ENCODE measurements at places on chromosomes 1 and 21. TPM values are rescaled to one million over a fixed set of nuclear protein-coding genes. Genes with fewer than 3 reads are reported as not detected.

- H3K4me3 ChIP-seq: no peak overlapping the region
- H3K27ac ChIP-seq: no peak overlapping the region
Observed at GRCh38 chr1:188343914-188344313, 1515.2 kb downstream of the PLA2G4A start.

GRCh38 chr1:152501704-152502103, 8.9 kb upstream of the LCE5A start:
- H3K36me3 ChIP-seq: no peaks in the 10 kb centered on the region
- no peak overlapping the region for H3K4me3 ChIP-seq
- no peak for DNase-seq
- no peaks in the 10 kb centered on the region for H3K4me1 ChIP-seq

GRCh38 chr1:213444224-213444623, 393.2 kb downstream of the RPS6KC1 start:
- H3K27ac ChIP-seq: no peak overlapping the region
- peaks cover 2% of the 10 kb centered on the region for H3K27me3 ChIP-seq
- H3K4me1 ChIP-seq: peaks cover 1% of the 10 kb centered on the region

DNA sequence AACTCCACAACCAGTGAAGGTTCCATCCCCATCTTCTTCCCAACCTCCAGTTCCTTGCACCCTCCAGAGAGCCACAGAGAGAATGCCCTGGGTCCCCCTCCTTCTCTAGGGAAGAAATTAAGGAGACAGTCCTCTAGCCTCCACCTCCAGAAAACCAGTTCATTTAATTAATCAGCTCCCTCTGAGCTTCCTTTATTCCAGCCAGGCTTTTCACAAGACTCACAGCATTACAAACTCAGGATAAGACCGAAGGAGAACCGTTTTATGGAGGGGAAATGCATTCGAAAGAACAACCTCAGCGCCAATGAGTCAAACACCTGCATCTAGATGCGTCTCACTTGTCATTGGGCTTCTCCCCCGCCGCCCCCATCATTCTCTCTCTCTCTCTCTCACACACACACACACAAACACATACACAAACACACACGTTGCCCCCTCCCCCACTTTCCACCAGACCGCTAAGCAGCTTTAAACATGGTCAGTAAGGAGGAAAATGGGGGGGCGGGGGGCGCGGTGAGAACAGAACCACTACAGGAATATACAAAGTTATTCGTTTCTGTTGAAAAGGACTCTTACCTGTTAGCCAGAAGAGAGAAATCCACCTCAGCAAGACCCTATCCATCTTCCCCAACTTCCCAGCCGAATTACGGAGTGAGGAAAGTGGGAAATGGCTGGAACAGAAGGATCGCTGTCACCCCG, 544 bp downstream of the ILDR2 start:
- peaks cover 51% of the 10 kb centered on the region for H3K4me1 ChIP-seq
- peaks cover 35% of the 10 kb centered on the region for H3K27me3 ChIP-seq

GRCh38 chr21:38060533-38060932, 144.3 kb upstream of the KCNJ6 start:
- H3K4me1 ChIP-seq: no peaks in the 10 kb centered on the region
- no peak for DNase-seq
- no peak overlapping the region for H3K4me3 ChIP-seq
- no peak overlapping the region for H3K27ac ChIP-seq
- H3K27me3 ChIP-seq: no peaks in the 10 kb centered on the region

- H3K36me3 ChIP-seq: no peaks in the 10 kb centered on the region
- no peaks in the 10 kb centered on the region for H3K4me1 ChIP-seq
- no peaks in the 10 kb centered on the region for H3K27me3 ChIP-seq
- H3K27ac ChIP-seq: no peak overlapping the region
- no peak for DNase-seq
- no peak overlapping the region for H3K4me3 ChIP-seq
Observed at GRCh38 chr21:38376693-38377092, 119.9 kb downstream of the KCNJ15 start.

DNA sequence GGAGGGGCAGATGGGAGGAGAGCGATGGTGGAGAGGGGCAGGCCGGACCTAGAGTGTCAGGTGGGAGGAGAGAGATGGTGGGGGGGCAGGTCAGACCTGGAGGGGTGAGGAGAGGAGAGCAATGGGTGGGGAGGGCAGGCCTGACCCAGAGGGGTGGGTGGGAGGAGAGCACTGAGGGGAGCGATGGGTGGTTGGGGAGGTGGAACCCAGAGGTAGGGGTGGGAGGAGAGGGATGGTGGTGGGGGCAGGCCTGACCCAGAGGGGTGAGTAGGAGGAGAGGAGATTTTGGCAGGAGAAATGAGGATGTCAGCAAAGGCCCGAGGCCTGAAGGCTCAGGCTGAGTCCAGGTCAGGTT, 157.3 kb upstream of the VAMP3 start:
- no peak for DNase-seq
- no peak overlapping the region for H3K27ac ChIP-seq
- H3K4me1 ChIP-seq: no peaks in the 10 kb centered on the region

GRCh38 chr1:62841587-62842169, 57.7 kb downstream of the ATG4C start:
- H3K27me3 ChIP-seq: no peaks in the 10 kb centered on the region
- H3K4me1 ChIP-seq: no peaks in the 10 kb centered on the region
- no peak for DNase-seq
- no peaks in the 10 kb centered on the region for H3K36me3 ChIP-seq
- H3K4me3 ChIP-seq: no peak overlapping the region

- no peaks in the 10 kb centered on the region for H3K4me1 ChIP-seq
- no peak for DNase-seq
- H3K4me3 ChIP-seq: no peak overlapping the region
- peaks cover 1% of the 10 kb centered on the region for H3K27me3 ChIP-seq
- no peaks in the 10 kb centered on the region for H3K36me3 ChIP-seq
- no peak overlapping the region for H3K27ac ChIP-seq
Observed at GRCh38 chr1:18289597-18289996, 182.0 kb downstream of the IGSF21 start.

DNA sequence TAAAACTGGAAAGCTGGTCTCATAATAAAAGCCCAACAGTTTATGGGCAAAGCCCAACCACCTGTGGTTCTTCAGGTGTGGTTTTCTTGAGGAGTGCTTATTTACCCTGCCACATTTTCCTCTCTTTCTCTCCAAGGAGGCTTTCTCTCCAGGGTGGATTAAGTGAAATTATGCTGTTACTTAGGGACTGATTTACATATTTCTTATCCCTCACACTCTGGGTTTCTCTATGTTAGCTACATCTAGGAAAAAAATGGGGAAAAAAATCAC, 4.8 kb downstream of the TBX19 start:
- peaks cover 5% of the 10 kb centered on the region for H3K36me3 ChIP-seq
- no peak overlapping the region for H3K4me3 ChIP-seq
- H3K27ac ChIP-seq: no peak overlapping the region
- no peak for DNase-seq

- no peaks in the 10 kb centered on the region for H3K27me3 ChIP-seq
- no peaks in the 10 kb centered on the region for H3K36me3 ChIP-seq
- H3K27ac ChIP-seq: no peak overlapping the region
- no peak overlapping the region for H3K4me3 ChIP-seq
- H3K4me1 ChIP-seq: no peaks in the 10 kb centered on the region
Observed at GRCh38 chr1:164804366-164804765, 245.4 kb downstream of the PBX1 start.

MEX3A gene
- not detected for total RNA-seq

USP25 gene
- total RNA-seq: 61.0 TPM

EIF4G3 gene
- 49.2 TPM for total RNA-seq

NCMAP gene
- total RNA-seq: not detected

KRTAP12-2 gene
- total RNA-seq: not detected
